ENCODE measurements at places on chromosomes 1 and 21.

GRCh38 chr1:38502758-38503157 lies 356.8 kb downstream of the RRAGC start:
- no peak for DNase-seq

DNA sequence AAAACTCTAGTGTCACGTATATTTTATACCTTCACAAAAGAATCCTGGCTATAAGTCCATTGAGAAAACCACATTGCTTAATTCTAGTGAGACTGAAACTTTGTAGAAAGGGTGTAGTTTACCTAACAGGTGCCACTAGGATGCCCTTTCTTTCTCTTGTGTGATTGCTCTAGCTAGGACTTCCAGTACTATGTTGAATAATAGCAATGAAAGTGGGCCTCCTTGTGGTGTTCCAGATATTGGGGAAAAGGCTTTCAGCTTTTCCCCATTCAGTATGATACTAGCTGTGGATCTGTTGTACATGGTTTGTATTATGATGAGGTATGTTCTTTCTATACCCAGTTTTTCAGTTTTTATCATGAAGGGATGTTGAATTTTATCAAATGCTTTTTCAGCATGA lies 39.7 kb upstream of the CHODL start:
- no peak for DNase-seq

DNA sequence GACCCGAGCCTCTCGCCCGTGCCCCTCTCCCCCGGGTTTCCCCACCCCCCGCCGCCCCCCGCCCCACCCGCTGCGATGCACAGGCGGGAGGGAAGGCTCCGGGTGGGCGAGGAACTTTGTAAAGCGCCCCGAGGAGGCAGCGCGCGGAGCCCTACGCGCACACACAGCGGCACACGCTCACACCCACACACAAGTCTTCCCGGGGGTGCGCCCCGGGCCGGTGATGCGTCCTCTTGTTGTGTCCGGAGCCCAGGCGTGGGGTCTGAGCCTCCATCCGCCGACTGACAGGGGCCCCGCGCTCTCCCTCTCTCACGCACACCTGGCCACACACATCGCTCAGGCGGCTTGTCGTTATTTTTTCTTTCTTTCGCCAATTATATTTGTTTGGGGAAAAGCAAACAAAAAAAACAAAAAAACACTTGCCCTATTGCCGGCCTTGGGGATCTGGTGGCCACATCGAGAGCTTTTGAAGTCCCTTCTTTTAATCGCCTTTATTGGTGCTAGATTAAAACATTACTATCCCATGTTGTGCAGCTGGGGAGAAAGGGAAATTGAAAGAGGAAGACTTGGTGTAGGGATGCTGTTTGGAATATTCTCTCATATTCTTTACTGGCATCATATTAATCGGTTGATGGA lies 770 bp downstream of the NTNG1 start:
- no peak for DNase-seq

- no peak for DNase-seq
Measured at GRCh38 chr1:54864460-54865208, 22.4 kb downstream of the DHCR24 start.

DNA sequence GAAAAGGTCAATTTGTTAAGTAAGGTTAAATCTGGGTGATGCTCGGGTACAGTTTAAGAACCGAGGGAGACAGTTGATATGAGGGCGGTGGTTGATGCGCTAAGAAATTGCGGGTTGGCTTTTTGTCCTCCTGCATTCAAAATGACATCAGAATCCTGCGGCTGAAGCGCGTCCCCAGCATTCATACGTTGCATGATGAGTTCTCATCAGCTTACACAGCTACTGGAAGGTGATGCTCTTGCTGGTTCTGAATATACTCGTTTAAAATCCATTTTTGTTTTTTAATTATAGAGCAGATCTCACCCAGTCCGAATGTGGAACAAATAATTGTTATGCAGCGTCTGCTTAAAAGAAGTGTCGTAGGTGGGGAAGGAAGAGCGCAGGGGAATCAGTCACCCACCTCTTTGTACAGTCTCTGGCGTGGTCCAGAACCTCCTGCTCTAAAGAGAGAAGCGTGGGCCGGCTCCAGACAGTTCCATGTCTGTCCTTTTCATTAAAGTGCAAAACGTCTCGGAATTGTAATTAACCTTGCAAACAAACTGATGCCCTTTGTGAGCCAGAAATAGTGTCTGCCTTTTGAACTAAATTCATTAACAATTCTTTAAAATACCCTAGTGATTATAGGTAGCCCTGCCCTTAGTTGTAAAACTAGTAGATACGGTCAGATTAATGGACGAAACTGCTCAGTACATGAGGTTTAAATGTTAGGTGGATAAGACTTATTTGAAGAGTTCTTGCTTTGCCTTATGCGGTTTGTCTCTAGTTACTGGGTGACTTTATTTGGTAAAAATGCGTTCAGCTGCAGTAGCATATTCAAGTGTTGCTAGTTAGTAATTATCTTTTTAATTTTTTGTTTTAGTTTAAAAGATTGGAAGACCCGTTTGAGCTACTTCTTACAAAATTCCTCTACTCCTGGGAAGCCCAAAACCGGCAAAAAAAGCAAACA lies 741 bp downstream of the RGS2 start:
- peak; percentile 51 for DNase-seq

GRCh38 chr1:237179503-237179902 lies 137.5 kb downstream of the RYR2 start:
- DNase-seq, result no peak

DNA sequence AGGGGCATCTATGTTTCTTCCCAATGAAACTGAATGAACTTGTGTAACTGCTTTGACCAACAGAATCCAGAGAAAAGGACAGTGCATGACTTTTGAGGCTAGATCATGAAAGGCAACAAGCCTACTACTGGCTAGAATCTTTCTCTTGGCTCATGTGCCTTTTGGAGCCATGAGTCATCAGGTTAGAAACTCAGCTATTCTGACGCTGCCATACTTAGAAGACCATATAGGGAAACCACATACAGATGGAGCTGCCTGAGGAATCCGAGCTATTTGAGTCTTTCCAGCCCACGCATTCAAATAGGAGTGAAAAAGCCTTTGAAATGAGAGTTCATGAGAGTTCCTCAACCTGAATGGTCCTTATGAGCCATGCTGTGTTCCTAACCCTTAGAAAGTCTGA lies 738.5 kb upstream of the CHRM3 start:
- DNase-seq, result no peak

DNA sequence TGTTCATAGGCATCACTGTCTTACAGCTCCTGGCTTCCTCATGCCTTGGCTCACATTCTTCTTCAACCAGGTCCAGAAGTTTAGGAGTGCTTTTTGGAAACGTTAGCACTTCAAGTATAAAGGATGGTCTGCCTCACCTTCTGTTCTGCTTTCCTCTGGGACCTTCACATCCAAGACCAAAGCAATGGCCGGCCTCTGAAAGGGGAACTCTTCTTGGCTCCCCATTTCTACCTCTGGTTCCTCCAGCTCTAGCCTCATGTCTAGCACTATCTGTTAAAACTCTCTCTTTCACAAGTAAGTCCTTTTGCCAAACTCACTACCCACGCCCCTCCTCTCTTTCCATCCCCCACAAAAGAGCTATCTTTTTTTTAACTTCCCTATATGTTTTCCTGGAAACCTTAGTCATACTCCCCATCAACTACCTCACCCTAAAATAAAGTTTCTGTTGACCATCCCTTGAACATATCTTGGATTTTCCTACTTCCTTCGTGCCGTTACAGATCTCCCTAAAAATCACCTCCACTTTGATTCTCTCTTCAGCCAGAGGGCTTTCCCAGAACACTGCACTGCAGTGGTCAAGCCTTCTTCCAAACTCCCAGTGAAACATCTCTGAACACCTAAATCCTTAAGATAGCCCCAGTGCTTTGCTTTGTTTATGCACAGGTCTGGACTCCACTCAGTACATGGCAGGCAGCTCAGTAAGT lies 7.9 kb downstream of the SORT1 start:
- DNase-seq, result no peak

- no peak for DNase-seq
Measured at GRCh38 chr1:70706381-70707037, 295.4 kb downstream of the CTH start.

GRCh38 chr1:93615582-93616150 lies 66.0 kb downstream of the BCAR3 start:
- DNase-seq, result no peak

GRCh38 chr1:224348137-224348536 lies 8.5 kb upstream of the CNIH4 start:
- DNase-seq, result no peak

Measured in activated CD4-positive, alpha-beta T cell treated with anti-CD3 and anti-CD28 coated beads, Interleukin-2, amount 50 U/mL, for 1 hour (primary cell).